CD4-positive, alpha-beta T cell (primary cell): ENCODE measurements at places on chromosomes 4 and X.

DNA sequence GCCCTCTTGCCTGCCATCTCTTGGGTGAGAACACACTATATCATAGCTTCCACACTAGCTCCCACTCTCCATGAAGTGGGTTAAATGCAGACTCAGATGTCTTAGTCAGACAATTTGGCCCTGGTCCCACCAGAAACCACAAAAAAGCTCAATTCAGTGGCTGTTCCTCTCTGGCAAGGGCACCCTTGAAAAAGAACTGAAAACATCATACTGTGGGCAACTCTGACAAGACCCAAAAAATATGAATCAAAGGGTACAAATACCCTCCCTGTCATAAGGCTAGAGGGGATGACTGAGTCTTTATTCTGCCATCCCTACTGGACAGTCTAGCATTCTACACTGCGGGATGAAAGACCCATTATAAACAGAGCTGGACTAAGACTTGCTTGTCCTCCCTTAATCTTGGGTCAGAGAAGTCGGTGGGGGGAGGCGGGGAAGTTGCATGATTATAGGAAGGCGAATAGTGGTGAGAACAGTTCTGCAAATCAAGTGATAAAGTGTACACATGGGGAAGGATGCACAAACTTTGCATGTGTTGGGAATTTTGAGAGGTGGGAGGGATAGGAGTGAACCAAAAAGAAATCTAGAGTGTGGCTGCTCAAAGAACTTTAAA is 172.1 kb downstream of the OPHN1 start:
- no peak overlapping the region for H3K27ac ChIP-seq
- no peaks in the 10 kb centered on the region for H3K36me3 ChIP-seq
- DNase-seq, result no peak
- H3K4me1 ChIP-seq, result no peaks in the 10 kb centered on the region
- H3K27me3 ChIP-seq, result no peaks in the 10 kb centered on the region

DNA sequence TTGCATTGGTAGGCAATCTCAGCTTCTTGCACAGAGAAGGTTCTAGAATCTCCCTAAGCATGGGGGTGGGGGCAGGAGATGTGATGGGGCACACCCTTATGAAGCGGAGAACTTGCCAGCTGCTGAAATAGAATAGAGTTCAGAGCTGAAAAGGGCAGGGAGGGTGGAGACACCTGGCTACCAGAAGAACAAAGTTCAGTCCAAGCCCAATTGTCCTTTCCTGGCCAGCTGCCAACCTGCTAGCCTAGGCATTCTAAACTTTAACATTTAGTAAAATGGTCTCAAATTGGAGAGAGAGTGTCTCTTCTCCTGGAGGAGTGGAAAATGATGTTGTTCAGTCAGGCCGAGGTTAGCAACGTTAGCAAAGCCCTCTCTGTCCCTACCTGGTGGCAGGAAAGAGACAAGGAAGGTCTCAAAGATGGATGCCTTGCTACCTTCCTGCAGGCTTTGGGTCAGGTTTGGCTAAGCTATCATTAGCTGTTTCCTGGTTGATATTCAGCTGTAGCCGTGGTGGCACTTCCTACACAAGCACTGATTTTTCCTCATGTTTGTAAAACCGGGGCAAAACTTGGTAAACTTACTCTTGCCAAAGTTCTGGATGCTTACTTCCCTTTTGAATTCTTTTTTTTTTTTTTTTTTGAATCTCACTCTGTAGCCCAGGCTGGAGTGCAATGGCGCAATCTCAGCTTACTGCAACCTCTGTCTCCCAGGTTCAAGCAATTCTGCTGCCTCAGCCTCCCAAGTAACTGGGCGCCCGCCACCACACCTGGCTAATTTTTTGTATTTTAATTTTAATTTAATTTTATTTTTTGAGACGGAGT is 34.7 kb upstream of the NYX start:
- H3K4me3 ChIP-seq, result no peak overlapping the region
- H3K27me3 ChIP-seq, result no peaks in the 10 kb centered on the region
- no peak overlapping the region for H3K27ac ChIP-seq
- no peaks in the 10 kb centered on the region for H3K4me1 ChIP-seq
- no peaks in the 10 kb centered on the region for H3K36me3 ChIP-seq

- H3K27ac ChIP-seq, result no peak overlapping the region
- no peak overlapping the region for H3K4me3 ChIP-seq
- no peaks in the 10 kb centered on the region for H3K36me3 ChIP-seq
- no peaks in the 10 kb centered on the region for H3K4me1 ChIP-seq
- no peaks in the 10 kb centered on the region for H3K27me3 ChIP-seq
These were observed 57.6 kb upstream of the CLNK start for GRCh38 chr4:10741961-10742699.

DNA sequence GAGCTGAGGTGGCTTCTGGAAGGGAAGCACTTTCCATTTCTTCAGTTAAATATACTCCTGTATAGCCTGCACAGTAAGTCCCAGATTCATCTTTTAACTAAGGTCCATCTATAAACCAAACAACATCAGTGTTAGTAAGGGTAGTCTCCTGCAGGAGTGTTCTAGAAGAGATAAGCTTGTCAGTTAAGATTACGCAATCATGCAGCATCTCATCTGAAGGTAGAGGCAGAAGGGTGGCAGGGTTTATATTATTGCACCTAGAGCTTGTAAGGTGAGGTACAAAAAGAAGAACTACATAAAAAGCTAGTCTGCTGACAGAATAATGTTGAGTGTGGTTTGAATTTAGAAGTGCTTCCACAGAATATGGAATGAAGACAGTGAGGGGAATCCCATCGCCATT is 44.0 kb downstream of the NUDT10 start:
- H3K4me1 ChIP-seq, result no peaks in the 10 kb centered on the region
- no peak overlapping the region for H3K27ac ChIP-seq
- DNase-seq, result no peak
- no peak overlapping the region for H3K4me3 ChIP-seq
- no peaks in the 10 kb centered on the region for H3K27me3 ChIP-seq
